ENCODE measurements at places on chromosomes 12 and 14.

DNA sequence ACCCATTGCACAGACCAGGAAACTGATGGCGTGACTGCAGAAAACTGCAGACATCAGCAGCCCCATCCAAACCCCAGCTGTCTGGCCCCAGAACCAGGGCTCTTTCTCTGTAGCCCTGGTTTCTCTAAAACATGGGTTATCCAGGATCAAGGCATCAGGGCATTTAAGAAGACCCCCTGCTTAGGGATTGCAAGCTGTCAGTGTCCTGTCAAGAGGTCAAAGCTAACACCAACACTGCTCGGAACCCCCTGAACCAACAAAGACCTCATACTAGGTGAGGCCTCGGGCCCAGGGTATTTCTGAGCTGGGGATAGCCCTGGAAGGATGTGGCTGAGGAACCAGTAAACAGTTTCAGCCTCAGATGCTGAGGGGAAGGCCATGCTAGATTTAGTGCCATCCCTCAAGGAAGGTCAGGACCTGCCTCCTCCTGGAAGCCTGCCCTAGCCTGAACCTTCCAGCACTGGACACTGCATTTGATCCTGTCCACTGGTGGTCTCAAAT is 39.2 kb downstream of the BCL11B start:
- DNase-seq = no peak

DNA sequence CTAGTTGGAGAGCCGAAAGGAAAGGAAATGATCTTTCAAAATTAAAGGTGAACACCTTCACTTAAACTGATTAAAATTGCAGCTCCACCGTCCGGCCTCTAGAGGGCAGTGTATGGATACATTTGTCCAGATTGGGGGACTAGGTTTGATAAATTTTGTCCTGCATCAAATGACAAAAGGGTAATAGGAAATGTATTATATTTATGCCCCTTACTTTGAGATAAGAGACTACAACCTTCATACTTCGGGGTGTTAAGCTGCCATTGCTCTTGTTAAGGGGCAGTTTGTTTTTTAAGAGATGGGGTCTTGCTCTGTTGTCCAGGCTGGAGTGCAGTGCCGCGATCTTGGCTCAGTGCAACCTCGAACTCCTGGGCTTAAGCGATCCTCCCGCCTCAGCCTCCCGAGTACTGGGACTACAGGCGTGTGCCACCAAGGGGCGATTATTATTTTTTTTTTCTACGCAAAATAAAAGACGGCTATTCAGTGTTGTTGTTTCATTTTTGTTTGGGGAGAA is 818 bp upstream of the SUOX start:
- DNase-seq = peak; percentile 70

DNA sequence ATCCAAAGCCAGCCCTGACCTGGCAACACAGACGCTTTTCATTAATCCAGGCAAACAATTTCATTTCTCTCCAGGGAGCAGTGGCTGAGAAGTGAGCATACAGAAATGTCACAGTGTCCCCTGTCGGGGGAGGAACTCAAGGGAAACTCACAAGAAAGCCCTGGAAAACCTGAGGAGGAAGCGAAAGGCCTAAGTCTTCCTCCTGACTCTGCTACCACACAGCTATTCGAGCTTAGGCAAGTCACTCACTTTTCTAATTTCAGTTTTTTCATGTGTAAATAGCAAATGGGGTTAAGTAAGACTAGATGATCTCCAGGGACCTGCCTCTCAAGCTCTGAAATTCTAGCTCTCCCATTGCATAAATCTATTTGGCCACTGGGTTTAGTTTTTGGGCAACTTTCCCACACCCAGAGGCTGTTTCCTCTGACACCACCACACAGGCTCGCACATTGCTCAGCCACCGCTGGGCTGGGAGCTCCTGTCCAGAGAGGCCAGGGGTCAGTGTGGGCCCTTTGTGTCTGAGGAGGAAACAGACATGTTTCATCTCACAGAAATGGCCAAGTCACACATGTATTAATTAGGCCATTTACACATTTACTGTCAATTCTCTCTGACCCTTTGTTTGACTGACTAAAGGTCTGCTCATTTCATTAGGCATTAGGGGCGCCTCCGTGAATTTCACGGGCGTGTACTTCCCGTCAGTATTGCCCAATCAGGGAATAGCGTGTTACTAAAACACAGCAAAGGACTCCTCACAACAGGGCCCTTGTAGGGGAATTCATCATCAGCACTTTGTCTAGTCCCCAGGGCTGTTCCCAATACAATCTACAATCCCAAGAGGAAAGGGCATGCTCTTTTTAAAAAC is 9.8 kb upstream of the PNMA1 start:
- DNase-seq = peak; percentile 99

DNA sequence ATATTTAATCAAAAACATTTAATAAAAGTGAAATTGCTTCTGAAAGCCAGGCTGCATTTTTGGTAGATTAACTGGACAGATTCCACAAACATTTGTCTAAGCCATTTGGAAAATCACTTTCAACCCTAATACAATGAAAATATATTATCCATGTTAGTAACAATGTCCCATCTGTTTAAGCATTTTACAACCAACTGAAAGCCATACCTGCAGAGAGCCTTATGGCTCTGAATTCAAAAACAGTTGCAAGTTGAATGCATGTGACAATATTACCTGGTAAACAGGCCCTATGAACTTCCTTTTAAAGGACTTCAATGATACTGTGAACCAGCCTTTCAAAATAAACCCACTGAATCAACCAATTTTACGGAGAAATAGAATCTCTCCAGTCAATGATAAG is 468.1 kb downstream of the BTG1 start:
- DNase-seq = no peak

DNA sequence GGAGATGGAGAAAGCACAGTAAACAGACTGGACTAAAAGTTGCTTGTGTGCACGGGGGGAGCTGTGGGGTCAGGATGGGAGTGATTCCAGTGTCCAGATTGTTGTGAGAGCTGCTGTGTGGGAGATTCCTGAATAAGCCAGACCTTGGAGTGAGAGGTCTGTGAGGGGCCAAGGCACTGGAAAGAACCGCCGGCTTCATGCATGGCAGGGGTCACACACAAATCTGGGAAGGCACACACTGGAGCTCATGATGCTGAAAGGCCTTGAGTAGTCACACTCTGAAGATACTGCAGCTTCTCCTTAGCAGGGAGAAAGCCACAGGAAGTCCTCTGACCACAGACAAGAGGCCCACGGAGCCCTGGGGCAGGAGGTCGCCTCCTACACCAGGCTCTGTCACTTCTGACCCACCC is 23.1 kb downstream of the ADCY6 start:
- peak; percentile 57 for DNase-seq

GRCh38 chr14:53954551-53955228 is 1.9 kb downstream of the BMP4 start:
- peak; percentile 38 for DNase-seq

DNA sequence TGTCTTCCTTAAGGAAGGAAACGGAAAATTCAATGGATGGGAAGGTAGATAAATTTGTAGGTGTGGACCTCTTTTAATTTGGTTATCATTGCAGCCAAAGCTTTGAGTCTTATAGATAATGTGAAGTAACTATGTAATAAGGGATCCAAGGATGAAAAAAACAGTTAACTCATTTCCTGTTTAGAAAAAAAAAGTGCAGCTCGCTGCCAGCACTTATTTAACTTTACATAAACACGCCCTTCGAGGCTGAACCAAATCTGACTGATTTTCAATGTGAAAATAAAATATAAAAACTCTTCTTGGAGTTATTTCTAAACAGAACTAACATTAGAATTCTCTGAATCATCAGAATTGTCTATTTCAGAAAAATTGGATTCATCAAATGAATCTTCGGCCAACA is 7.0 kb downstream of the NUBPL start:
- no peak for DNase-seq

GRCh38 chr12:24731596-24731995 is 217.3 kb downstream of the BCAT1 start:
- DNase-seq = no peak

GRCh38 chr12:580813-581212 is 82.4 kb downstream of the NINJ2 start:
- no peak for DNase-seq

- DNase-seq = no peak
Measured at GRCh38 chr12:122058549-122059149, 19.9 kb upstream of the MLXIP start.

- no peak for DNase-seq
Measured at GRCh38 chr12:19082365-19082911, 47.1 kb upstream of the PLEKHA5 start.

DNA sequence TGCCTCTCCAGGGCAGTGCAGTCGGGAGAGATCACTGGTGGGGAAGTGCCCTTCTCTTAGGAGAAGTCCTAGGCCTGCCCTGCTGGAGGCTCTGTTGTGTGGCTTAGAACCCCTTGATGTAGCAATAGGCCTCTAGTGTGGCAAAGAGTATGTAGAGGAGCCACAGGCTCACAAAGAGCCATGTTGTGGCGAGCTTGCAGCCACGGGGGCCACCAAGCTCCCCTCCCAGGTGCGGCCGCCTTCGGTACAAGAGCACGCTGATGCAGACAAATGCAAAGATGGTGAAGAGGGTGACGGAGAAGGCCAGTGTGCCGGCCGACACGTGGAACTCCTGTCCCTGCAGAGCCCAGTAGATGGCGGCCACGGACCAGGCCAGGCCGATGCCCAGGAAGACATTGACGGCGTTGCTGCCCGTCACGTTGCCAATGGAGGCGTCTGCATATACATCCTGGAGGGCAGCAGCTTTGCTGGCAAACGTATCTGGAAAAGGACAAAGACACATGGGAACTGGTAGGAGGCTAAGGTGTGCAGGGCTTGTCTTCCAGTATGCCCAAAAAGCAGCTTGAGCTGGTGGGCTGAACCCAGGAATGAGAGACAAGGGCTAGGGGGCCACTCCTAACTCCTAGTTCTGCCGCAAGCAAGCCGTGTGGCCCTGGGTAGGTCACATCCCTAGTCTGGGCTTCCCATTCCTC is 142.8 kb downstream of the SLC8A3 start:
- DNase-seq = peak; percentile 61

DNA sequence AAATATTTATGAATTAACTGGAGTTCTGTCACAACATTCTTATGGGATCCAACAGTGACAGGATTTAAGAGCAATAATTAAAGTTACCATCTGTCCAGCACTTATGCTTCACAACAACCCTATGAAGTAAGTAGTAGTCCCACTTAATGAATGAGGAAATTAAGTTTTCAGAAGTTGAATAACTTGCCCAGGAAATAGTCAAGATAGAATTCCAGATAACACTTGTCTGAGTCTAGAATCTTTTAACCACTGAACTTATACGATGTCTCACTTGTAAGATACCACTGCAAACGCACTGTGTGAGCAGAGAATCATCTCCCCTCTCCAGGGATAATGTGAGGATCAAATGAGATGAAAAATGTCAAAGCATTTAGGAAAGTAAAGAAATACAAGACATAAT is 3.3 kb upstream of the TTC9 start:
- DNase-seq = no peak

DNA sequence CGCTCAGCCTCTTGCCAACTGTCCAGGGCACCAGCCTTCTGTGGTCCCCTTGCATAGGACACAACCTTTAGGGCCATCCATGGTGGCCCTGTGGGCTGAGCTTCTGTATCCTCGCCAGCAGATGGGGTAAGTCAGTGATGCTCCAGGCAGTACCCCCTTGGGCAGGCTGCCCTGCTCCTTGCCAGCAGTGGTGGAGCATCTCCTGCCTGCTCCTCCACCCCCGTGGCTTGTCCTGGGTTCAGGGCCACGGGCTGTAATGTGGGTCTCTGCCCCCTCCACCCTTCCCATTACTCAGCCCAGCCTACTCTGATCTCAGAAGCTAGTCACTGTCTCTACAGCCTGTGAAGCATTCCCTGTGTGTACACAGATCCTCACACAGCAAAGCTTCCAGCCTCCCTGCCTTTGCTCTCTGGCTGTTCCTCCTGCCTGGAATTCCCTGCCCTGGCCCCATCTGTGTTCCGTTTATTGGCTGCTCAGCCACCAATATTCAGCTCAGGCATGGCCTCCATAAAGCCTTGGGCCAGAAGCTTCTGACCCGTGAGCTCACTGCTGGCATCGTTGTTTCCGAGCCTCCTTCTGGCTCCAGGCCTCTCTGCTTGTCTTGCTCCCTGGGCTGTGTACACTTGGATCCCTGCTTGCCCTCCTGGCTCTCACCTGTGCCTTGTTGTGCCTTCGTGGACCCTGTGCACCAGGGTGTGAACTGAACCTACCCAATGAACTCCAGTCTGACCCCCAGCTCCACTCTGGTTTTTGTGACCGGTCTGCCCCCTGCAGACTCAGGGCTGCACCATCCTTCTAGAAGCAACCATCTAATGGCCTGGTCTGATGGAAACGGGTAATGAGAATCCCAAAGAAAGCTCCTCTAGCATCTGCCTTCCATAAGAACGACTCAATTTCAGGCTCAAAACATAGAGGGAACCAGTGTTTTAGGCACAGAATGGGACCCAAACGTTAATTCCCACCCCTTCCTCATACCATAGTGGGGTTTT is 177.0 kb upstream of the PRMT8 start:
- peak; percentile 47 for DNase-seq

DNA sequence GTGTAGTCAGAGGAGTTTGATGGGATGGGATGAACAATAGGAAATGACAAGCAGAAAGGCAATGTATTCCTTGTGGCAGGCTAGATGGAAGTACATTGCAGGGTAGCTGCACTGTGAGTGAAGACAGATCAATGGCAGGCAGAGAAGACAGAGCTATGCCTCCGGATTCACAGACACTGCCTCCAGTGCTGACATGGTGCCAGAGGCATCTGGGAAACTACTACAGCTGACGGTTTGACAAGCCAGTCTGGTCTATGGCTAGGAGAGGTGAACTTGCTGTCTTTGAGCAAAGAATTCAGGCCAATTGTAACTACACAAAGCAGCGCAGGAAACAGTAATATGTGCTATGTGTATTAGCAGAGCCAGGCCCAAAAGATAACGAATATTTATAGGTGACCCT is 193.5 kb downstream of the DIO2 start:
- DNase-seq = no peak

DNA sequence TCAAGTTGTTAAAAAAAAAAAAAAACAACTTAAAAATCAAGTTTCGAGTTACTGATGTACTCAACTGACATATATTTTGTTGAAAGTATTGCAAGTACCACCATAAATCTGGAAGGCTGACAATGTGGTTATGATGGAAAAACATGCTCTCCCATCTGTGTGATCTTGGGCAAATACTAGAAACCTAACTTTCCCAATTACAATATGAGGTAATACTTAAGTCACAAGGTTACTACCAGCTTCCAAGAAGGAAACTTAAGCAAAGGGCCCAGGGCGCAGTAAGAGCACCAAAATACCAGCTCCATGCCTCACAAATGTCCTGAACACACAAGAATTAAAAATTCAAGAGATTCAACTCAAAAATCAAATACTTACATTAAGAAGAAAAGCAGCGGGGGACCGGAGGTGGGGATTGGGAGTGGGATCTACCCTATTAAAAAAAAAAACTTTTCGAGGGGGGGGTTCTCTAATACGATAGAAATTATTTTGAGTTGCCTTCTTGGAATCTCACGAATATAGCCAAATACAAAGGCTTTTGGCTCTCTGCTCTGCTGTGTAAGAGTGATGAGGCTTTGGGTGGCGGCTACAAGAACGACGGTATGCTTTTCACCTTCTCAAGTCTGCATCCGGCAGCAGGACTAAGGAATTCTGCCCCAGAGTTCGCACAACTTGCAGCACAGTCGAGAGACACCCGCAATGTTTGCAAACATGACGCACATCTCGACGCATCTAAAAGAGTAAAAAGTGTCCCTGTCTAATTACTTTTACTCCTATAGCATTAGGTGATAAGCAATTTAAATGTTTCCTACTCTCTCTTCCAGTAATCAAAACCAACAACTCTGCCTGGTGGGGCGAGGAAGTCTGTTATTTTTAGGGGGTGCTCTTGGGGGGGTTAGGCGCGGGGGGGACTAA is 1.1 kb downstream of the SAV1 start:
- DNase-seq = peak; percentile 74

GRCh38 chr14:66998013-66998412 is 191.2 kb upstream of the GARIN2 start:
- no peak for DNase-seq

Data from EH (cell line).